Kasumi-1 (cell line): ENCODE measurements at places on chromosomes 2 and 18.

DNA sequence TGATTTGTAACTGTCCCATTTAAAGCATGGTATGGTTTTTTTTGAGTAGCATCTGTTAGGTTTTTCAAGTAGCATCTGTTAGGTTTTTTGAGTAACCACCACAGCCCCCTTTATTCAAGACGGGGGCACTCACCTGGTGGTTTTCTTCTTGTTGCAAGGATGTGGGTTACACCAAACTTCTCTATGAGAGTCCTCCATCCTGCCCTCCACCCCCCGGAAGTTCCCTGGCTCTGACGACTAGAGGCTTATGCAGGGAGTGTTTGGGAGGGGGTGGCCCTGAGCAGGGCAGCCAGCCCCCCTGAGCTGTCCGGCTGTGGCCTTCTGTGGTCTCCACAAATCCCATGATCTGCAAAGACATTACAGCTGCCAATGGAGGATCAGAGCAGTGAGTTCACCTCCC, 39.3 kb downstream of the MTCL1 start:
- no peak for DNase-seq

GRCh38 chr2:238698072-238698352, 149.9 kb upstream of the TWIST2 start:
- no peak for DNase-seq

DNA sequence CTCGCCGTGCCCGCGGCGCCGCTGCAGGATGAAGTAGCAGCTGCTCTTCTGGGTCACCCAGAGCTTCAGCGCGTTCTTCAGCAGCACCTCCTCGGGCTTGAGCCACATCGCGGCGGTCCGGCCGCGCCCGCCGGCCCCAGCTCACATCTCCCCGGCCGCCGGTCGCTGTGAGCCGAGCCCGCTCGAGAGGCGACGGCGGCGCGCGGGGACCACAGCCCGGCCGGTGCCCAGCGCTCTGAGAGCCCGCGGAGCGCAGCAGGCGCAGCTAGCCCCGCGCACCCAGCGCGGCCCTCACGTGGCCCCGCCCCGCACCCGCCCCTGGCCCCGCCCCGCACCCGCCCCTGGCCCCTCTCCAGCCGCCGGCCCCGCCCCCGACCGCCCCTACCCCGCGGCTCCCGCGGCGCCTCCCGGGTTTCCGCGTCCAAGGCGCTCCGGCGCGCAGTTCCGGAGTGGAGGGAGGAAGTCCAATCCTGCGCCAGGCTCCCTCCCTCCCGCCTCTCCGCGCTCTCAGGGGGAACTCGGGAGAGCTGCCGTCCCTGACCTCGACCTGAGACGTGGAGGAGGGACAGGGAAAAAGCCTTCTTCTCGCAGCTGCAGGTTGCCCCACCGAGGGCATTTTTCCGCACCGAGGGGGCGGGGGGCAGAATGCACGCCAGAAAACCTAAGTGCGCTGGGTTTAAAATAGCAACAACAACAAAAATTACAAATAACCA, at the start of gene TBC1D8:
Gene TBC1D8, minus strand, starts transcription at position 237 of the 713 bp plus-strand sequence. Its CDS starts 129 bp downstream, at position 108.
- DNase-seq: peak; percentile 51

DNA sequence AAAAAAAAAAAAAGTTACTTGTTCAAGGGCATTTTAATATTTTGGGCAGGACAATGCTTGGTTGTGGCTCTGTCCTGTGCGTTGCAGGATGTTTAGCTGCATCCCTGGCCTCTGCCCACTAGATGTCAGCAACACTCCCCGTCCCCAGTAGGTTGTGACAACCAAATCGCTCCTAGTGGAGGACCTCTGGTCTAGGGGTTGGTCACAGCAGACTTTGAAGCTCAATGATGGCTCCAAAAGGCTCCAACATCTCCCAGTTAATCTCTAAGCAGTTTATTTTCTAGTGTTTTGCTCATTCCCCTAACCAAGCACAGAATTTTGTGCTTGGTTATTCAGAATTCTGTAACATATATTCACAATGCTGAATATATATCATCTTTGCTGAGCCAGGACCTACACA, 67.0 kb downstream of the CHRNA1 start:
- peak; percentile 93 for DNase-seq

GRCh38 chr18:3857544-3857943, 407.6 kb downstream of the TGIF1 start:
- DNase-seq: no peak
